ENCODE measurements at places on chromosomes 6 and 20.

DNA sequence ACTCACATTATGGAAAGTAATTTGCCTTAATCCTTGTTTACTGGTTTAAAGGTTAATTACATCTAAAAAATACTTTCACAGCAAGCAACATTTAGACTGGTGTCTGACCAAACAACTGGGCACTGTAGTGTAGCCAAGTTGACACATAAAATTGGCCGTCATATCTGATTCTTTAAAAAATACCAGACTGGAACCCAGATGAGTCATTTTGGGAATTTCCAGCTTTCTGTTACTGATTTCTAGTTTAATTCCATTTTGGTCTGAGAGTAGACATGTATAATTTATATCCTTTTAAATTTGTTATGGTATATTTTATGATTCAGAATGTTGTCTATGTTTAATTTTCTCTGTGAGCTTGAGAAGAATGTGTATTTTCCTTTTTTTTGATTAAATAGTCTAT is 44.1 kb downstream of the SCP2D1 start:
- DNase-seq, result no peak

DNA sequence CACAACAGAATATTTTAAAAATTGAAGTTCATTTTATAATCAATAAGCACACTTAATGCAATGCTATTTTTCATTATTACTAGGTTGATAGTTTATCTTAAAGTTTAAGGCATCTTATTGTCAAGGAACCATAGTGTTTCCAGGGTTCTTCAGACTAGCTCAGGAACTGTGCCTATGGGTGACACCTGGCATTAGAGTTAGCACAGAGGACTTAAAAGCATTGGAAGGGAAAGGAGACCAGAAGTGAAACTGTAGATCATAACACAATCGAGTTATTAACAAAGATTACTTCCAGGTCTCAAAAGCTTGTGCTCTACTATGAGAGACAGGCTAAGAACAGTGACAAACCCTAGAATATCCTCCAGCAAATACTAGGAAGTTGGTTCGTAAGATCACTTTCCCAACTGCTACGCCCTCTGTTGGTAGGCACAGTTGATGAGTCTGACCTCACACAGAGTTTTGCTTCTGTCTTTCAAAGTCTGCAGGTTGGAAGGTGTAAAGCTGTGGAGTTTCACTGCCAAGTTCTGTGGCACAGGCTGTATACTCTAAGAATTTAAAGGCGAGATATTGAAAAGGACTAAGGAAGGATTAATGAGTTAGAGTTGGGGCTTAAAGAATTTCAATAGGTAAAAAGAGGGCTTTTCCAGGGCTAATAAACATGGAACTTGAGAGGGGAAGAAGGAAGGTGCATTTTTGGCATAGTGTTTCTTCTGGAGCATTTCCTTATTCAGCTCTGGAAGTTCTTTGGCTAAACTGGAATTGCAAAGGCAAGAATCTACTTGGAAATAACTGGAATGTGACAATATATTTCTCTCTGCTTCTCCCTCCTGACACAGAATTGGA is 531.3 kb upstream of the JAG1 start:
- peak; percentile 69 for DNase-seq

DNA sequence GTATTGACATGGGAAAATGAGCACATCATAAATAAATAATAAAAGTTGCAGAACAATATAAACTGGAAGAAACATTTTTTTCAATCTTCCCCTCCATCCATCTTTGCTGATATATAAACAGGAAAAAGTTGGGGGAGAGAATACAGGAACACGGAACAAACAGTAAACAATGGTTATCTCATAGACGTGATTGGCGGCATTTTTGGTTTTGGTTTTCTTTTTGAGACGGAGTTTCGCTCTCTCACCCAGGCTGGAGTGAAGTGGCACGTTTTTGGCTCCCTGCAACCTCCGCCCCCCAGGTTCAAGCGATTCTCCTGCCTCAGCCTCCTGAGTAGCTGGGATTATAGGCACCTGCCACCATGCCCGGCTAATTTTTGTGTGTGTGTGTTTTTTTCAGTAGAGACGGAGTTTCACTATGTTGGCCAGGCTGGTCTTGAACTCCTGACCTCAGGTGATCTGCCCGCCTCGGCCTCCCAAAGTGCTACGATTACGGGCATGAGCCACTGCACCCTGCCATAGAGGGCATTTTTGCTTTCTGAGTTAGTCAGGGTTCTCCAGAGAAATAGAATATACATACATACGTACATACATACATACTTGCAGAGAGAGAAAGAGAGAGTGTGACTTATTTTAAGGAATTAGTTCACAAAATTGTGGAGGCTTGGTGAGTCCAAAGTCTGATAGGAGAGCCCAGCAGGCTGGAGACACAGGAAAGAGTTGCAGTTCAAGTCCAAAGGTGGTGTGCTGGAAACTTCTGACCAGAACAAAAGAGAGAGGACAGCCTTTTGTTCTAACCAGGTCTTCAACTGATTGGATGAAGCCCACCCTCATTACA is 22.6 kb downstream of the GNL1 start:
- DNase-seq, result no peak

DNA sequence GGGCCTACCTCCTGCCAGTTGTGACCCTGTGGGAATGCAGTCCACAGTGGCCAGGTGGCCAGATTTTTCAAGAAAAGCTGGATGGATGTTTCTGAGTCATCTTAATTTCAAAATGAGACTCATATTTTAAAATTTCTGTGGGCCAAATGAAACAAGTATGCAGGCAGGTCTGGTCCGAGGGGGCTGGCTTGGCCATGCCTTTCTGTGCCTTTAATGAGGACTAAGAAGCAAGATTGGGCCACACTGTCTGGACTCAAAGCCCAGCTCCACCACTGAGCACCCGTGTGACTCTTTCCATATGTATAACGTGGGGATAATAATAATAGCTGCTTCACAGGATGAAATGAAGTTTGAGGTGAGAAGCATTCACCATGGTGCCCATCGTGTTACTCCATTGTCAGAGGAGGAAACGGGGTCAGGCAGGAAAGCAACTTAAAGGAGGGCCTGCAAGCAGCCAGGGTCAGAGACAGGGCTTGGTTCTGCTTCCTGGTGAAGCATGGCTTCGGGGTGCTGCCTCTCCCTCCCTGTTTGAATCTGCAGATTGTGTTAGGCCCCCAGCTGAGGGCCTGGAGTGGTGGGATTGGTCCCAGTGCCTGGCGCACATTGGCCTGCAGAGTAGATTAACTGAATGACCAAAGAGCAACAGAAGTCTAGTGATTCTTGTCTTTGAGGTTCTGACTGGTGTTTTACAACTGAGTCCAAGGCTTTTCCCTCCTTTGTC is 3.8 kb downstream of the SOX12 start:
- no peak for DNase-seq

- no peak for DNase-seq
Observed at GRCh38 chr6:5746053-5746758, 260.5 kb downstream of the NRN1 start.

DNA sequence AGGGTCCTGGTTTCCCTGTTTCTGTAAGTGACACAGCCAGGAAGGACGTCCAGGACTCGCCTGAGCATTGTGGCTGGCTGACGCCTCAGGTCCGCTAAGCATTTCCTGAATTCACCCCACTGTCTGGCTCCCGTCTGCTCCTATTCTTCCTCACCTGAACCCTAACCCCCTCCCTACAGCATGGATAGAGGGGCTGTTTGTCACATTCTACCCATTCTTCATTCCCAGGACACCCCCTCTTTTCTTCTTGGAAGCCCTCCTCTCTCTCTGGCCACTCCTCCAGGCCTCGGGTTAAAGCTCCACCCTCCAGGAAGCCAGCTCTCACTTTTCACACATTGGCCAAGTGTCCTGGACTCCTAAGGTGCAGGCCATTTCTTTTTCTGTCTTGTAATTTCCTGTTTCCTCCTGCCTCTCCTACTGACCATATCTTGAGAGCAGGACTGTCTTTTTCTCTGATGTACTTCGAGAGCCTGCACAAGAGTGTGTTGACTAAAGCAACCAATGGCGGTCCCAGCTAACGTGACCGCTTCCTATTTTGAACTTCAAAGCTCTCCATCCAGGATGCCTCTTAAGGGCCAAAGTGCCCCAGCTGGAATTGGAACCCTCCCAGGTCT is 24.2 kb upstream of the MYMX start:
- no peak for DNase-seq

GRCh38 chr20:32391003-32391402 is 32.9 kb downstream of the ASXL1 start:
- DNase-seq, result no peak

DNA sequence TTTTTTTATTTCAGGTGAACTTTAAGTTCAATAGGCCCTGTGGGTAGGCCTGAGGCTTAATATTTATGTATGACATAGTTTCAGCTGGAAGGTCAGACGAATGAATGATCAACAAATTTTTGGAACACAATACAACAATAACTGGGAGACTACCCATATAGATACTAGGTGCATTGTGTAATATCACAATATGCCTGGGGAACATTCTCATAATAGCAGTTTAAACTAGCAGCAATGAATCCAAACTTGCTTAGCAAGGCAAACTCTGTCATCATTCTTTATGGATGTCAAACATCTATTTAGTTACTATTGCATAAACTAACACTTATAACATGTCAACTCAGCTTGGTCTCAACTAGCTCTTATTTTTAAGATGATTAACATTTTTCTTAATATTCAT is 49.3 kb downstream of the ELOVL4 start:
- DNase-seq, result no peak

- no peak for DNase-seq
Observed at GRCh38 chr6:72959821-72960220, 265.5 kb downstream of the KHDC1L start.

- no peak for DNase-seq
Observed at GRCh38 chr6:82183642-82184282, 63.8 kb downstream of the IBTK start.

DNA sequence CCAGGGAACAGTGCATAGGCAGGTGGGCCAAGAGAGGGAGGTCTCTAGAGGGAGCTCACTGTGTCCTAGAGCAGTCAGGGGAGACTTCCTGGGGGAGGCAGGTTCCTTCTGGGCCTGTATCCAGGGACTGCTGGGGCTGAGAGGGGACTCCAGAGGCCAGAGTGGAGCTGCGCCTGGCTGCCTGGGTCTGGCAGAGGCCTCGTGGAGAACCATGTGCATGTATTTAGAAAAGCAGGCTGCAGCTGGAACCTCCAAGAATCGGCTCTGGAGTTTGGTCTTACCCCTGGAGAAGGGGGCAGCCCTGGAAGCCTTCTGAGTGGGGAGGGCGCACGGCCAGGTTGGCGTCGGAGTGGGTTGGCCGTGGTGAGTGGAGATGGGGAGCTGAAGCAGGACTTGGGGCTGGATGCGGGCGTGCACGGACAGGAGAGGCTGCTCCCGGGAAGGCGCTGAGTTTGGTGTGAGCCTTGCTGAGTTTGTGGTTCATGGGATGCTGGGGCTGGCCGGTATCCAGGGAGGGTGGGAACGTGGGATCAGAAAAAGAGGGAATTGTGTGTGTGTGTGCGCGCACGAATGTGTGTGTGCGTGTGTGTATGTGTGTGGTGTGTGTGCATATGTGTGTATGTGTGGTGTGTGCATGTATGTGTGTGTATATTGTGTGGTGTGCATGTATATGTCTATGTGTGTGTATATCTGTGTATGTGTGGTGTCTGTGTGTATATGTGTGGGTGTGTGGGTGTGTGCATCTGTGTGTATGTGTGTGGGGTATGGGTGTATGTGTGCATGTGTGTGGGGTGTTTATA is 10.8 kb downstream of the VSTM2L start:
- no peak for DNase-seq

DNA sequence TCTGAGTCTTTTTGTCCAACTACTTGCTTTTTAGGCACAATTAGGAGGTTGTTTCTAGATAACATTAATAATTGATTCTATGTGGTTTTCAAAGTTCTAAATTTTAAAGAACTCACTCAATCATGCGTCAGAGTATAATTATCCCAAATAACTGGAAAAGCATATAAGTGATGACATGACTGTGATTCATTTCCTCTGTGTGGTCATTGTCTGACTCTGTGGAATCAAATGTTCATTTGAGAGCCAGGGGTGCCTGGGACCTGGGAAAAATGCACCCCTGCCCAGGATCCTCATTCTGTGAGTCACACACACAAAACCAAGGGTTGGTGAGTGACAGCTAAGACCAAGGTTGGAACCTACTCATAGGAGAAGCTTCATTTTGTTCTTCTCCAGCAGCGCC is 127.1 kb upstream of the MLIP start:
- no peak for DNase-seq

- DNase-seq, result no peak
Observed at GRCh38 chr20:46954490-46955038, 59.9 kb downstream of the EYA2 start.

DNA sequence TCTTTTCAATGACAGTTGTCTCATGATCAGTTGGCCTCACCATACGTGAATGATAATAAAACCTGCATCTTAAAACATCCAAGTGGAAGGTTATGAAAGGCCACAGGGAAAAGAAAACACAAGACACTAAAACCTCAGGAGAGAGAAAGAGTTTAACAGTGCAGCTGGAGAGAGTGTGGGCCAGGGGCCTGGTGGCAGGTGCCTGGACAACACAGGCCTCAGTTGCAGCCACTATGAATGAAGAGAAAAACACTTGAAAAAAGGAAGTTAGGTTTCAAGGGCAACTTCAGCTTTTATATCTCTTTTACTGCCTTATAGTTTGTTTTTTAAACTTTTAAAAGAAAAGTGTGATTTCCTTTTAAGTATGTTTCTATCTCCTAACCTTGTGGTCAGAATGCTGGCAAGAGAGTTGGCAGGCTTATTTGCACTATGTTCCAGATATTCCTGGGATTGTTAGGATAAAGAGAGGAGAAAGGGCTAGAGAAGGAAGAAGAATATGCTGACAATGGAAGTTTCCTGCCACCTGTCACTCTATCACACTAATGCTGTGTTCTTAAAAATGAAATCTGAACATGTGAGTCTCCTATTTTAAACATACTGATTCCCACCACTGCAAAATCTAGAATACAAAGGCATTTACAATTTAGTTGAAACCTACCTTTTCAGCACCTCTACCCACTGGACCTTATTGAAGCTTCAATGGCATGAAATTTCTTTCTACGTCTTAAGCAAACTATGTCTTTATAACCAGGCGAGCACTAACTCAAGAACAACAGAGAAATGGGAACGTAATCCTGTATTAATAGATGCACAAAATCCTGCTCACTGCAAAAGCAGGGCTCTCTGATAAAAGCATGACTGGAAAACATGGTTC is 222.4 kb downstream of the CD83 start:
- DNase-seq, result no peak

DNA sequence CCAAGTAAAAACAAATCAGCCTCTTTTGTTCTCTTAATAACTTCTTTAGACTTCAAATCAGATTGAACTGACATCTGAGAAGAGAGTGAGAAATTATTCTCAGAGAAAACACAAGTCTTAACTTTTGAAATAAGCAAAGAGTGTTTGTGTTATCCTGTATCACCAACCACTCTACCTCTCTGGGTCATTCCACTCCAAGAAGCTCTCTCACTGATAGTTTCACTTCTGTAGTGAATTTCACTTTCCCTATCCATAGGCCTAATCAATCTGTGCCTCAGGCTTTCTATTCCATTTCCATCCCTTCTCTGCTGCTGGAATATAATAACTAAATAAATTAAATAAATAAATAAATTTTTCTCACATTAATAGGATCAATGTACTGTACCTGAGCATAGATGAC is 235.0 kb downstream of the HTR1B start:
- DNase-seq, result no peak

GRCh38 chr6:16236631-16237199 is 1.7 kb upstream of the GMPR start:
- peak; percentile 66 for DNase-seq

GRCh38 chr6:9761220-9761619 is 653.7 kb downstream of the TFAP2A start:
- DNase-seq, result no peak

Measured in left cardiac atrium (tissue), 4 donors.